NCI-H2171 treated with DMSO at 0.1 percent for 48 hours (cell line): ENCODE measurements at places on chromosomes 2 and 18.

- no peak for DNase-seq
These were observed 6.2 kb downstream of the GGCX start for GRCh38 chr2:85554980-85555612.

DNA sequence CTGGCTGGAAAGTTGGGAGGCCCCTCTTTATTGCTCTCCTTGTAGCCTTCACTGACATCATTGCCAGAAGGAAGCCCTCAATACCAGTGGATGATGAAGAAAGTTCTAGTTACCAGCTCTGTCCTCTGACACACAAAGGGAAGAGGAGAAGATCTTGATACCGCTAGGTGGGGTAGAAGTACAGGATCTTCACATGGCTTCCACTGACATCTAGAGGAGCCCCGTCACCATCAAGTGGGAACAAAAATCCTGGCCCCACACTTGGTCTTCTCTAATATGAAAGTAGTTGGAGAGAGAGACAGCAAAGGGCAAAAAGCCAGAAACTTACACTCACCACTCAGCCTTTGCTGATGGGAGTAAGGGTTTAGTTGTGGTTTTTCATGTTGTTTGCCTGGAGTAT is 12.4 kb downstream of the XIRP2 start:
- peak; percentile 37 for DNase-seq

DNA sequence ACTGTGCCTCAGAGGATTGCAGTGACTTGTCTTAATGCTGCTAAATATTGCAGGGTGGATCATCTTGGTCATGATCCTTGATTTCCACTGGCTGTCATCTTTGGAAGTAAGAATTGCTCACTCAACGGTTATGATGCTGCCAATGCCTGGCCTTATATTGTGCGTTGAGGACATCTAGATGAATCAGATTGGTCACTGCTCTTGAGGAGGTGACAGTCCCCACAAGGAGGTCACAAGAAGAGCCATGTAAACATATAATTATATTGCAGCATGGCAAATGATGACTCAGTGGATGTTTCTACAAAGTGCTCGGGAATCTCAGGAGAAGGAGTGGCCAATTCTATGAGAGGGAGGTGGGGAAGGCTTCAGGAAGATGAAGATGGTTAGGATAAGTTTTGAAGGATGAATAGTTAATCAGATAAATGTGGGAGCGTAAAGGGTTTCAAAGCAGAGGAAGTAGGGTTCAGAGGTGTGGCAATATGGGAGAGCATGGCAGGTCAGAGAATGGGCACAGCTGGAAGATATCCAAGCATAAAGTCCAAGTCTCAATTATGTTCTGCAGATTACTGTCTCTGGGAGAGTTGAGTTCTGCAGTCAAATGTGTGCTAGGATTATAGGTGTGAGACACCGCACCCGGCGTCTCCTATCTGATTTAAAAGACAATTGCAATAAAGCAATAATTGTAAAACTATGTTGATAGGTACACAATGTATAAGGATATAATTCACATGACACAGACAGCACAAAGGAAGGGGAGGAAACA is 21.3 kb upstream of the TMEM131 start:
- no peak for DNase-seq

DNA sequence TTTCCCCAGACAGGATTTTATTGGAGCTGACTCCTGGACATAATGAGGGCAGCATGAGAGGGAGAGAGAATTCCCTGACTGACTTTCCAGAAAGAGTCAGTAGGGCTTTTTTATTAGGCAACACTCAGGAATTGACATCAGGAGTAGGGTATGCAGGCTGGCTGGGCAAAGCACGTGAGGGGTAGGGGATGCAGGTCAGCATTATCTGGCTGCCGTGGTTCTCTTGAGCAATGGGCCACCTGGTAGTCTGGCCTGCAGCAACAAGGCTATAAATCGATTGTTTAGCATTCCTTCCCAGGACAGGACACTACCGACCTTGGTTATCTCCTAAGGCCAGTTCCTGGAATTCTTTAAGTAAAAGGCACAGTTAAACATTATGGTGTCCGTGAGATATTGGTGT is 160.8 kb upstream of the AGAP1 start:
- no peak for DNase-seq

- DNase-seq = no peak
These were observed 262.6 kb downstream of the AGAP1 start for GRCh38 chr2:235756491-235756890.

DNA sequence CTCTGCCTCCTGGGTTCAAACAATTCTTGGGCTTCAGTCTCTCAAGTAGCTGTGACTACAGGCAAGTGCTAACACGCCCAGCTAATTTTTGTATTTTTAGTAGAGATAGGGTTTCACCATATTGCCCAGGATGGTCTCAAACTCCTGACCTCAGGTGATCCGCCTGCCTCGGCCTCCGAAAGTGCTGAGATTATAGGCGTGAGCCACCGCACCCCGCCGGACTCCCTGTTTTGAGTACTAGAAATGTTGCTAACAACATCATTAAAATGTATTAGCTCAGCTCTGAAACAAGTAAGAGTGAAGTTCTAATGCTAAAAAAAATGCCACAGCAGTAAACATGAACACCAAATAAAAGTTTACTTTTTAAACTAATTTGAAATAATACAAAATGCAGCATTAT is 937.7 kb downstream of the CPS1 start:
- peak; percentile 69 for DNase-seq

GRCh38 chr2:182504903-182505302 is 78.1 kb upstream of the PDE1A start:
- no peak for DNase-seq

DNA sequence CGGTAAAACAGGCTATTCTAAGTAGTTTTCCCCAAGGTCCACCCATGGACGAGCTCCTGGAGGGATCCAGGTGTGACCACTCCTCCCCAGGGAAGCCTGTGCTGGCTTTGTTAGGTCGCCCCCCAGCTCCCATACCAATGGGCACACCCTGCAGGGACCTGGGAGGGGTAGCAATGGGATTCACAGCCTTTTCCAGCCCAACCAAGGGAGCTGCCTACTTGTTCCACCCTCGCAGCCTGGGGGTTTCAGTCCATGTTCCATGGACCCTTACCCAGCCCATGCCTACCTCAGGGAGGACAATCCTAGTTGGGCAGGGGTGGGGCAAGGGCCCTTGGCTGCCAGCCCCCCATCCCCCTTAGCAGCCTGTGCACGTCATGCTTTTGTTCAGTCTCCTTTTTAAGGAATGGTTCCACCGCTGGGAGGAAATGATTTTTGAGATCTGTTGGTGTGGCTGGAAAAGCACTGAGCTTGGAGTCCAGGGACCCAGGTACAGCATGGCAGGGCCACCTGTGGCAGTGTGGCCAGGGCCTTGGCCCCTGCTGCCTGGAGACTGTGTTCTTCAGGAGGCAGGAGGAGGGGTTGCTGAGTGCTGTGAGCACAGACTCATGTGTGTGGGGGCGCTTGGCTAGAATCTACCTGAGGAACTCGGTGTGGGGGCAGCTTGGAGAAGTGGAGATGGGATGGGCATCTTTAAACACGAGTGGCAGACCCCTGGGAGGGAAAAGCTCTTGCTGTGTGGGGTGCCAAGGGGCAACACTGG is 166.8 kb downstream of the TWIST2 start:
- no peak for DNase-seq

DNA sequence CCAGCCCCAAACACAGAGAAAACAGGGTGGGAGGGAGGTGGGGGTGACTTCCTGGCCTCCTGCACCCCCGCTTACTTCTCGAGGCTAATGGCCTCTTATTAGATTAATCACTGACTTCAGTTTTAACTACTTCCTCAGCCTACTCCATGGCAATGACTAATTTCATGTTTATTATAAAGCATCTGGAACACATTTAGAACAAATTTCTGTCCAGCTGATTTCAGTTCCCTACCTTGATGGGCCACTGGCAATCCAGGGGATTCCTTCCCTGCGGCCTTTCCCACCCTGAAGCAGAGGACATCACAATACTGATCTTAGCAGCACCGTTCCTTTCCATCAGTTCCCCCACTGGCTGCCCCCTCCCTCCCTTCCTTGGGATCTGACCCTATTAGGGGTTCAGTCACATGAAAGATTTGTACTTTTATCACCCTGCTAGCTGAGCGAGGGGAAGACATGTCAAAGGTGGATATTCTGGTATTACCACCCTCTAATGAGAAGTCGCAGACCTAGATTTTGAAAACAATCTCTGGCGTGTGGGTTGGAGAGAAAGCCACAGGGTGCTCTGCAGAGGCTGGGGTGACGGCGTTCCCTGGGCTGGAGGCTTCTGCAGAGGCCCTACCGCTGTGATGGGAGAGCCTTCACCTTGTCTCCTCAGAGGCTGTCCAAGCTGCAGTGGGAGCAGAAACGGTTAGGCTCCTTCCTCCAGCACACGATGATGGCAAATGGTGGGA is 67.6 kb downstream of the KIAA2012 start:
- DNase-seq = no peak

DNA sequence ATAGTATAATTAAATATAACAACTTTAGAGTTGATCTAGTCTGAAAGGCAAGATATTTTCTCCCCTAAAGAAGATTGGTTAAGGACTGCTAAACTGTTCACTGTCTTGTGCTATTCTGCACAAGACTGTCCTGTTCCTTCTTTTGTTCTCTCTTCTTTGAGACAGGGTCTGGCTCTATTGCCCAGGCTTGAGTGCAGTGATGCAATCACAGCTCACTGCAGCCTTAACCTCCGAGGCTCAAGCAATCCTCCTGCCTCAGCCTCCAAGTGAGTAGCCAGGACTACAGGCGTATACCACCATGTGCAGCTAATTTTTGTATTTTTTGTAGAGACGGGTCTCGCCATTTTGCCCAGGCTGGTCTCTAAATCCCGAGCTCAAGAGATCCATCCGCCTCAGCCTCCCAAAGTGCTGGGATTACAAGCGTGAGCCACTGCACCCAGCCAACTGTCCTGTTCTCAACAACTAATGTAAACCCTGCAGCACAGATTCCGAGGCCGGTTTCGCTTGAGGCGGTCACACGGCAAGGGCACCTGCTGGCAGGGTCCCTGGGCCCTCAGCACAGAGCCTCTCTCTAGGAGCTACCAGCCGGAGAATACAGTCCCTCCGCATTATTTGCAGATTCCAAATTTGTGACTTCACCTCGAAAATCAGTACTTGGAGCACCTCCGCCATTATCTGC is 16.4 kb downstream of the PXDN start:
- no peak for DNase-seq

DNA sequence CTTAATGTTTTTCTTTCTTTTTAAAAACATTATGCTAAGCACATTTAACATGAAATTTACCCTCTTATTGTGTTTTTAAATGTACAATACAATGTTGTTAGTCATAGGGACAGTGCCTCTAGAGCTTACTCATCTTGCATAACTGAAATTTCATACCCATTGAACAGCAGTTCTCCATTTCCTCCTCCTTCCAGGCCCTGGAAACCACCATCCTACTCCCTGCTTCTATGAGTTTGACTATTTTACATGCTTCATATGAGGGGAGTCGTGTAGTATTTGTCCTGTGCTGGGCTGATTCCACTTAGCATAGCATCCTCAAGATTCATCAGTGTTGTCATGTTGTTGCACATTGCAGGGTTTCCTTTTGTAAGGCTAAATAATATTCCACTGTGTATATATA is 92.6 kb downstream of the SPATS2L start:
- no peak for DNase-seq

DNA sequence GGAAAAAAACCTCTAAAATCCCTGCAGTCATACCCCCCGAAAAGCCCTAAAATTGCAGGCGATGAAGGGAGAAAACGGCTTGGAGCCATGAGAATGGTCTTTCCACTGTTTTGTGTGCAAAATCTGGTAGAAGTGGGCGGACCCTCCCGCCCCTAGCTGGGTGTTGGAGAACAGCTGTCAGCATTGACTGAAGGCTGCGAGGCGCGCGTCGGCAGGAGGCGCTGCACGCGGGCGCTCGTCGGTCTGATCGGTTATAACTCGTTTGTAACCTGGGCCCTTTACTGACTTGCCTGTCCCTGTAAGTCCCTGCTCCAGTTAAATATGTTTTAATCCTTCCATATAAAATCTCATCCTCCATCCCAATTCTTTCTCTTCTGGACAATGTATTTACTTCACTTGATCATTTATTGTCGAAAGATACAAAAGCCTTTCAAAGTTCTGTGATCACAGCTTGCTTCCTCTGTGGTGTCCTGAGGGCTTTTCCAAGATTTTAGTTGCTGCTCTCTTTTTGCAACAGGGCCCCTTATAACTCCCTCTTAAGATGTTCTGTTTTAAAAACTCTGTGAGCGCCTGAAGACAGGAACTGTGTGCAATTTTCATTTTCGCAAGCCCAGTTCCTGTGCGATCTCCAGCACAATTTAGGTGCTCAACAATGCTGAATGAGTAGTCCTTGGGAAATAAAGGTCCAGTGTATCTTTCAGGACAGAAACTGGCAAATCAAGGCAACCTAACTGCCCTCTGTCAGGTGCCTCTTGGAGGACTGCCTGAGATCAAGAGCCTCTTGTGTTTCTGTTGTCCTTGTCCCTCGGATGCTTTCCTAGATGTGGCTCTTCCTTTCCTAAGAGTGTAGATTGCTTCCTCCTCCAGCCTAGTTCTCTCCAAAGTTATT is 918 bp upstream of the HNRNPLL start:
- peak; percentile 80 for DNase-seq

DNA sequence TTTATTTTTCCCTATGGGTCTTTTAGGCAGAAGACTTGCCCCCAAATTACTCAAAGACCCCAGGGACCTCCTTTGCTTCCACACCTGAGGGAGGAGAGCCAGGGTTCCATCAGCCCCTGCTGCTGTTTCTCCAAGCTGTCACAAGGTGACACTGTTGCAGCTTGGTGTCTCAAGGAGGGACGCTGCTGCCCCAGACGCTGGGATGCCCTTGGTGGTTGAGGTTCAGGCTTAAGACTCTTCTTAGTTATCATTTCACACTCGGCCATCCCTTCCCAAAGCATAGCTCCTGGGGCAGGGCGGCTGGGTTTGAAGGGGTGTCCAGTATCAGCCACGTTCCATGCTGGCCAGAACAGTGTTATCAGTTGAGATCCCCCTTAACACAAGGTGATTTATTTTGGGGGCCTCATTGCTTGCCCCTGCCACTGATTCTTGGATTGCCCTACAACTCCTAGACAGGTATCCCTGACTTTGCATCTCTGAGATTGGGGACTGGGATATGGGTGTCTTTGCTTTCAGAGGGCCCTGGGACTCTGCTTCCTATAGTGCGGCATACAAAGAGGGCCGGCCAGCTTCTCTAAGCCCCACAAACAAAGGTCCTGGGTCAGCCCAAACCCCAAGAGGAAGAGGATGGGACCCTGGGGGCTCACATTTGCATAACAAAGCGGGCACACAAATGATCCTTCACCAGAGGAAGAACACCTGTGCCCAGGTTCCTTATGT is 22.7 kb downstream of the GPR55 start:
- DNase-seq = peak; percentile 14

GRCh38 chr2:118803012-118803411 is 44.4 kb downstream of the EN1 start:
- no peak for DNase-seq

DNA sequence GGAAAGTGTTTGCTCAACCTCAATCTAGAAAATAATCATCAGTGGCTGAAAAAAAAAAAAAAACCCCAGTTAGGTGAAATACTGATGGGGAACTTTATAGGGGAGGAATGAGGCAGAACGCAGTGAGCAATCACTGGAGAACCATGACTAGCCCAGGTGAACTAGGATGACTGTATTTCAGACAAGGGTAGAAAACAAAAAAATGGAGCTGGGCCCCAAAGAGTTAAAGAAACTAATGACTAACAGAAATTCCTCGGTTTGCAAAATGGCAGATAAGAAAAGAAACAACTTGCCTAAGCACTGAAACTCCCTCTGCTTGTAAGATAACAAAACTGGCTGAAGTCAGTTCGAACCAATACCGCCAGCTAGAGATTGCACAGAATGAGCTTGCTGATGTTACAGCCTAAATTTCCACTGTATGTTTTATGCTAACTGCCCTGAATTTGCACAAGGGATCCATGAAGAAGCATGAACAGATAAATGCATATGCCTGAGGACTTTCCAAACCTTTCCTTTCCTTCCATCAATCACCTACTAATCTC is 245.9 kb downstream of the METTL4 start:
- DNase-seq = no peak

- no peak for DNase-seq
These were observed 1631.2 kb upstream of the ACVR2A start for GRCh38 chr2:146213674-146214073.
